ENCODE measurements at places on chromosomes 5 and 9.

DNA sequence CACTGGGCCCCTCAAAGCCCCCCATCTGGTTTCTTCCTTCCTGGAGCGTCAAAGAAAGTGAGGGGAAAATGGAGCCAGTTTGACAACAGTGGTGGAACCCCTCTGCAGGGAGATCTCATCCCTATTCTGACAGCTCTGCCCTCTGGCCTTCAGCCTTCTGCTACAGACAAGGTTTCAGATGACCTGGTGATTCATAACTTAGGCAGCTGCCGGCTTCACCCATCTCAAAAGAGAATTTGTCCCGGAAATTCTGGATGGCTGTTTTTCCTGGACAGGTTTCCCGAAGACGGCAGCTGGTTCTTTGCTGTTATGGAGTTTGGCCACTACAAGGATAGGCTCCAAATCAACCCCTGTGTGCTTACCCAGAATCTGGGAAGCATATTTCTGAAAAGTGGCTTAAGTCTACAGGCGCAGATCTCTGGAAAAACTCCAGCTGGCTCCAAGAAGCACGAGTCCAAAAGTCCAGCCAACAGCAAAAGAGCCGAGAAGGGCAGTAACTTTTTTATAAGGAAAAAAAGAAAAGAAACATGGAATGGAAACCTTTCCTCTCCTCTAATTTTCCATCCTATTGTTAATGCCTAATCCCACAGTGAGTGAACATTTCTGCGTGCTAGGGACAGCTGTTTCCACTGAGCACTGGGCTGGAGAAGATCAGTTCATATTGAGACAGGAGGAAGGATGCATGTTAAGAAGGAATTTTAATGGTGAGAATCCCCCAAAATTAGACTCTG is 54.5 kb downstream of the ZNF366 start:
- DNase-seq: no peak

DNA sequence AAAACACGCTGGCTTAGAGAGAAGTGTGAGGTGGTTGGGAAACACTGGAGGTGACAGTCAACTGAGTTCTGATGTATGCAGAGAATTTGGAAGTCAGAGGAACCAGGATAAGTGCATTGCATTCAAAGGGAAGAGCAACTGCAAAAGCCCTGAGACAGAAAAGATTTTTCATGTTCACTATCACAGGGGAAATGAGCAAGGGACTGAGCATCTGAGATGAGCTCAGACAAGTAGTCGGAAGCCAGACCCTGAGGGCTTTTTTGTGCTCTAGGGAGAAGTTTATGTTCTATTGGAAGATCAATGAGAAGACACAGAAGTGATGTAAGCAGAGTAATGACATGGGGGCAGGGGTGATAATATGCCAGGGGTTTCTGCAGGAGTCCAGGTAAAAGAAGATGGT is 97.5 kb downstream of the HTR4 start:
- no peak for DNase-seq

- DNase-seq: no peak
Measured at GRCh38 chr9:110521206-110521605, 58.3 kb downstream of the SVEP1 start.

- no peak for DNase-seq
Measured at GRCh38 chr9:13361076-13361475, 81.6 kb upstream of the MPDZ start.
